ENCODE measurements at places on chromosomes 2 and 18.
A peak's percentile ranks its signal among the peaks of the same experiment; 100 is the strongest.

DNA sequence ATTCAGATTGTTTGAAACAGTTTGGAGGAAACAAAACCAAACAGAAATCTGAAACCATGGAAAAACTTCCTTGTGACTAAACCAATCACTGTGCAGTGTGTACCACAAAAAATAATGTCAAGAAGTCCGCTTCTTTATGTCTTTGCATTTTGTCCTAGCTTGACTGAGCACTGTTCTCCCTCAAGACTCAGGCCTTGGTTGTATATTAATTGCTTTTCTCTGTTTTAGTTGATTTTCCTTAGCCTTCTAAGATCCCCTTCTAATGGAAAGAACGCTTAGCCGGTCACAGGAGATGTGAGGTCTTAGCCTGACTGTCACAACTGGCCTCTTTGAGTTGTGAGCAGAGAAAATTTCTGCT, 56.6 kb downstream of the LCLAT1 start:
- DNase-seq, result no peak

DNA sequence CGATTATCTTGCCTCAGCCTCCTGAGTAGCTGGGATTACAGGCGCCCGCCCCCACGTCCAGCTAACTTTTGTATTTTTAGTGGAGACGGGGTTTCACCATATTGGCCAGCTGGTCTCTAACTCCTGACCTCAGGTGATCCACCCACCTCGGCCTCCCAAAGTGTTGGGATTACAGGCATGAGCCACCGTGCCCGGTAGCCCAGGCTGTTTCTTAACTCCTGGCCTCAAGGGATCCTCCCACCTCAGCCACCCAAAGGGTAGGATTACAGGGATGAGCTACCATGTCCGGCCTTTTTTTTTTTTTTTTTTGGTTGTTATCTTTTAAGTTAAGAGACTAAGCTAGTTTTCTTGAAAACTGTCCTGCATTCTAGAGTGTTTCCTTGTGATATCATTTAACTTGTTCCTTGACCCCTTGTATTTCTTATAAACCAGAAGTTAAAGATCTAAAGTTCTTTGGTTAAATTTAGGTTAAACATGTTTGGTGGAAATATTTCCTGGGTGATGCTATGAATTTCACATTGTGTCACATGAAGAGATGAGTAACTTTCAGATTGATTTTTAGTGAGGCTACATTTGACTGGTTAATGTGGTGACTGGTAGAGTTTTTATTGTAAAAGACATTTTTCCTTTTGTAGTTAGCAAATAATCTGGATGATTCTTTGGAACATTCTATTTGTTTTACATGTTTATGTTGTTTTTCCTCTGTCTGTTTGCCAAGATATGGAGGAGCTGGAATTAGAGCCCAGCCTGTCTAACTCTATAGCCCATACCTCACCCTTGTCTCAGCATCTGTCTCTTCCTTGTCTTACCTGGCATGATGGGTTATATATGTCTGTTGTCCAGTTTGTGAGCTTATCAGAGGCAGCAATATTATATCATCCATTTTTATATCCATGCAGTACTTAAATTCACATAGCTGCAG, 5.2 kb downstream of the NCAPH start:
- no peak for DNase-seq

- no peak for DNase-seq
Measured at GRCh38 chr18:23277399-23277798, 142.1 kb downstream of the CABLES1 start.

GRCh38 chr18:46190667-46191066, 86.5 kb downstream of the HAUS1 start:
- no peak for DNase-seq

- no peak for DNase-seq
Measured at GRCh38 chr2:18828296-18828695, 238.9 kb upstream of the NT5C1B start.

DNA sequence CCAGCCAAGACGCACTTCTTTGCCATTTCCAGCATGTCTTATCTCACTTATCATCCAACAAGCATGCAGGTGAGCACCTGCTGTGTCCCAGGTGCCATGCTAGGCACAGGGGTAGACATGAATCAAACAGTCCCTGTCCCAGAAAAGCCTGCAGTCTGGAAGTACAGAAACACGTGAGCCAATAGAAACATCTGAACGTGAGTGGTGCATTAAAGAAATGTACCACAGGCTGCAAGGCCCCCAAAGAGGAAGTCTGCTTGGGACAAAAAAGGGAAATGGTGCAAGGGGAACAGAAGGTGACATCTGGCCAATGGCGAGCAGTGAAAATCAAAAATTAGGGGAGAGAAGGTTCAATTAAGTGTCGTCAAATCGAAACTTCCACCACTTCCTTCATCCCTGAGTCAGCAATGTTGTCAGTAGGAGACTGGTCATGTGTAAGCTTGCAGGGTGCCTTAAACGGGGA, 17.6 kb upstream of the TMEM247 start:
- DNase-seq, result peak; percentile 24

- DNase-seq, result no peak
Measured at GRCh38 chr18:34808389-34808788, 98.3 kb downstream of the DTNA start.

DNA sequence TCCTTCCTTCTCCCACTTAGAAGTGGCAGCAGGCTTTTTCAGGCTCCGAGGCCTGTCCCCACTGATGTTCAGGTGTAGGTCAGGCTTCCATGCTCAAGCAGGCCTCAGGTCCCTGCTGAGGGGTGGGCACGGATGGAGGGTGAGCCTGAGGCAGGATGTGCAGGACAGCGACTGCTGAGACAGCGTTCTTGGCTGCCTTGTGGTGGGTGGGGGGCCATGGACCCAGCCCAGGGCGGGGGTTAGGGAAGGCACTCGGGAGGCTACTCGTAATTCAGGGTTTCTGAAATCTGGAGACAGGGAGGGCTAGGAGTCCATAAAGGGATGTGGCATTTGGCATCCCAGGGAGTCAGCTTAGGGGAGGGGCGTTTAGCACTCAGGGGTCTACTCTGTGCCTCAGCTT, 30.3 kb downstream of the COLEC11 start:
- no peak for DNase-seq

DNA sequence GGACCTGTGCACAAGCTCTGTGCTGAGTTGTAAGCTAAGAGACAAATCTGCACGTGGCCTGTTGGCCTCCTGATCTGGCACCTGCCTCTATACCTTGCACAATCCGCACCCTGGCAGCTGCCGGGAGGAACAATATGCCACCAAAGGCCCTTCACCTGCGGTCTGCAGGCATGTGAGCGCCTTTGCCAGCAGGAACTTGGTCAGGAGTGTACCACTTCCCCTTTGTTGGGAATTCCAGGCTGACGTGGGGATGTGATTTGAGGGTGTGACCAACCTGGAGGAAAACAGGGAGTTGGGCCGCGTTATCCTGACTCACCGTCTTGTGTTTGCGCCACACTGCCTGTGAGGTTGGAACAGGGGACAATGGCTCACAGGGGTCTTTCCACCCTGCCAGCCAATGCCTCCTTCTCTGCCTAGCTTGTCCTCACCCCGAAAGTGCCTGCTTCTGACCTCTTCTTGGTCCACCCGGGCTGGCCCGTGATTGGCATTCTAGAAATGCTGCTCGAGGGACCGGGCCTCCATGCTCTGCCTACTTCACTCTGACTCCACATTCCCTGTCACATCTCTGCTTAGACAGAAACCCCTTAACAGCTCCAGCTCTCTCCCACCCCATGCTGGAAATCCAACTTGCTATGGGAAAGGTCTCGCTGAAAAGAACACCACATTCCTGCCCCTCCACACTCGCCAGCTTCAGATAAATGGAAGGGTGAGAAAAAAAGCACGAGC, 67.1 kb upstream of the MAP4K4 start:
- no peak for DNase-seq

- DNase-seq, result peak; percentile 48
Measured at GRCh38 chr2:43129676-43130547, 96.5 kb downstream of the ZFP36L2 start.

- no peak for DNase-seq
Measured at GRCh38 chr18:35982409-35983114, 10.1 kb downstream of the RMP24 start.

- no peak for DNase-seq
Measured at GRCh38 chr2:37721201-37721560, 49.7 kb upstream of the CDC42EP3 start.

DNA sequence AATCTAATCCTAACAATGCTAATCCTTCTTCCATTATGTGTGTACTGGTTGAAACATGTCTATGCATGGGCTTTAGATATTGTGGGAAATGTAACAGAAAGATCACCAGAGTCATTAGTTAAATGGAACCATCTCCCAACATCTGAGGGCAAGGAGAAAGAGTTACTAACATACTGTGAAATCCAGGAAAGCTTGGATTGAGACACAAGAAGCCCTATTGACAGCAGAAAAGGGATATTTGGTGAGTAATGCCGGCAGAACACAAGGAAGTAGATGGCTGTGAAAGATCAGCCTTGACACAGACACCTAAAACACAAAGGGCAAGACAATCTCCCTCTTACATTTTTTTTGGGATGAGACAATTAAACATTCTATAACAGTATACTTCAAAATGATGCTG, 28.5 kb upstream of the LAMA1 start:
- no peak for DNase-seq

DNA sequence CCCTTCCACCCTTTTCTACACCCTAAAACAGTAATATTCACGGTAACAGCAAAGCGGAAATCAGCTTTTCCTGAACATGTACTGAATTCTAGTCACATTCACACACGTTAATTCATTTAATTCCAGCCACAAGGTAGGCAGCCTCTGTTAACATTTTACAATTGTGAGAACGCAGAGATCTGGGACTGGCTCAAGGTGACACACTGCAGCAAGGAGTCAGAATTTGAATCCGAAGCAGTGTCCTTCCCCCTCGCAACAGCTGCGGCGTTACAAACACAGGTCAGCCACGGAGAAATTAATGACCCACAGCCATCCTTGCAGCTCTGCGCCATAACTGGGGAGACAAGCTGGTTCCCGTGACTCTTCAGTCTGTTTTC, 818 bp upstream of the SLC20A1 start:
- DNase-seq, result no peak

DNA sequence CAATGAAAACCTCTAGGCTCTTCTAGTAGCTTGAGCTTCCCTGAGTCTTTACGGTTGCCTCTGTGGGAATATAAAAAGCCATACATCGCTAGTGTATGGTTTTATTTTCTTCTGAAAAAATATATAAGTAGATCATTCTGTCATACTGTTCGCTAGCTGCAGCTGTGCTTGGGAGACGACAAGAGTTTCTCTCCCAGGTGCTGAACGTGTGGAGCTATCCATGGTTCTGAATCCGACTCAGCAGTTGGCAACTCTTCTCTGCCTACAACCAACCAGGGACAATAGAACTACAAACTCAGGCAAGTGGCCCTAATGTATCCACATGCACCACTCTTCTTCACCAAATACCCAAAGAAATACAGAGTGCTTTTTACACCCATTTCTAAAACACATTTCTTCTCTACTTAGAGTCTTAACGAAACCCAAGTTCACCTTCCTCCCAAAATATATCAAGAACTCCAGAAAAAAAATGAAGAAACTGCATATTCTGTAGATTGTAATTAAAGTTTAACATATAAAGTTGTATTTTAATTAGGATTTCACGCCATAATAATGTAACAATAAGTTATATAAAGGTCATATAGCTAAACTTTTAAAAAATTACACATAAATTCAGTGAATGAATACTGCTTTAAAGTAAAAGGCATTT, 2.2 kb upstream of the KCNH7 start:
- no peak for DNase-seq

GRCh38 chr18:23231340-23232021, 96.2 kb downstream of the CABLES1 start:
- DNase-seq, result peak; percentile 81

GRCh38 chr18:48902856-48903601, 47.7 kb downstream of the SMAD7 start:
- no peak for DNase-seq

DNA sequence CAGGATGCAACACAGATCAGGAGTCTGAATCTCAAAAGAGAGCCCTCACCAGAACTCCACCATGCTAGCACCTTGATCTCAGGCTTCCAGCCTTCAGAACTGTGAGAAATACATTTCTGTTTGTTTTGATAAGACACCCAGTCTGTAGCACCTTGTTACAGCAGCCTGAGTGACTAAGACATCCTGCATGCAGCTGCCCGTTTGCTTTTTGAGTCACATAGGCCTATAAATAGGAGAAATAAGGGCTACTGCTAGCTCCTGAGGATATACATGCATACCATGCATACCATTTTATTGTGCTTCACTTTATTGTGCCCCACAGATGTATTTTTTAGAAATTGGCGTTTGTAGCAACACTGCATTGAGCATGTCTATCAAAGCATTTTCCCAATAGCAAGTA, 337.8 kb downstream of the CDH2 start:
- DNase-seq, result no peak

DNA sequence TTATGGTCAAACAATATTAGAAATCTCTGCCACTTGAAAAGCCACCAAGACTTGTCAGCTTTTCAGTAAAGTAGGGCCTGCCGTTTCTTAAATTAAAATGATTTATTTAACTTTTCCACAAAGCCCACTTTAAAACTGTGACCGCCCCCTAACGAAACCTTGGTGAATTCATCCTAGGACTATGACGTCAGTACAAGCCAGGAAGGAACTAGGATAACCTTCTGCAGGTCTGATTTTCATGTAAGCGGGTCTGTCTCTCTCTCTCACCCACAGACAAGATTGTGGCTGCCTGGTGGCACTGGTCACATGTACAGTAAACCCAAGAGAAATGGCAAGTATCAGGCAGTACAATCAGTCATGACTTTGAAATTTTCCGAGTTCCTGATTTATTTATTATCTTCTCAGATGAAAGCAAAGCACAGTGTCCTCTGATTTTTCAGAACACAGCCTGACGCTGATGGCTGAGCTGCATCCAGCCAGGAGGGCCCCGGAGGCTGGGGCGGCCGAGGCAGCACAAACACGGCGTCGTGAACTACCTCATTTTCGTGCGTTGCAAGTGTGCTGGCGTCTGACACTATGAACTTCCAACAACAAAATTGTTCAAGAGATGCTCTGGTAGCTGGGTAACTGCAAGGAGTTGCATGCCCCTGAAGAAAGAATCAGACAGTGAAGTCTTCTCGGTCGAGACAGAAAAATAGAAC, 18.9 kb downstream of the SALL3 start:
- DNase-seq, result no peak

DNA sequence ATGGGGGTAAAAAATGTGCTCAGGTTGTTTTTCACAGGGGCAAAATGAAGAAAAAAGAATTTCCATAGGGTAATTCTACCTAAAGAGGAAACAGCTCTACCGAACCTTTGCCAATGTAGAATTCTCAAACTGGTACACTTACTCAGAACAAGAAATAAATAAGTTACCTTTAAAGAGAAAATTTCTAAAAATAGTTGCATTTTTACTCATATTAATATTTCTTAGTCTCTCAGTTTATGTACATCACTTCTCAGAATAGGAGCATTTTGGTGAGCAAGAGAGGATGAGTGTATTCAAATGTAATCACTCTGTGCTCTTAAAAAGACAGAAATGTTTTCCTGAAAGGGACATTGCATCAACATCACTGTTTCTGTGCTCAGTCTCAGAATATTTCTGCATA, 574.7 kb upstream of the SLC8A1 start:
- DNase-seq, result no peak

GRCh38 chr18:5995626-5996025, 100.3 kb upstream of the TMEM200C start:
- no peak for DNase-seq

- DNase-seq, result no peak
Measured at GRCh38 chr2:224951723-224952481, 90.4 kb downstream of the DOCK10 start.

- DNase-seq, result no peak
Measured at GRCh38 chr2:218047536-218048225, 21.4 kb upstream of the RUFY4 start.

Data from CD4-positive, alpha-beta T cell treated with Interleukin-4 for 4 hours (primary cell).